Endothelial cell (in vitro differentiated cells): ENCODE measurements at places on chromosomes 1 and 21.

GRCh38 chr1:9841460-9841859 lies 17.7 kb upstream of the CLSTN1 start:
- DNase-seq = no peak

DNA sequence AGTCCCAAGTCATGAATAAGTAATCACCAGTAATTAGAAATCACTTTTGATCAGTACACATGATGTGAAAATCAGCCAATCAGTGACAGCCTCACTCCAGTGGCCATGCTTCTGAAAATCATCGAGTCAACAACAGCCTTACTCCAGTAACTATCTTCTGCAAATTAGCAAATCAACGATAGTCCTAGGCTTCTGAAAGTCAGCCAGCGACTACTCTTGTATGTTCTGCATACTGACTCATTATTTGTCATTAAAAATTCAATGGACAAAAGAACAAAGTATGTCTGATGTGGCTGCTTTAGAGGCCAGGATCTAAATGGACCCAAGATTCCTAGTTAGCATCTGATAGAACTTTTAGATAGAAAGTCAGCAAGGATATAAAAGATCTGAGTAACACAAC lies 102.5 kb downstream of the GPR52 start:
- DNase-seq = no peak

DNA sequence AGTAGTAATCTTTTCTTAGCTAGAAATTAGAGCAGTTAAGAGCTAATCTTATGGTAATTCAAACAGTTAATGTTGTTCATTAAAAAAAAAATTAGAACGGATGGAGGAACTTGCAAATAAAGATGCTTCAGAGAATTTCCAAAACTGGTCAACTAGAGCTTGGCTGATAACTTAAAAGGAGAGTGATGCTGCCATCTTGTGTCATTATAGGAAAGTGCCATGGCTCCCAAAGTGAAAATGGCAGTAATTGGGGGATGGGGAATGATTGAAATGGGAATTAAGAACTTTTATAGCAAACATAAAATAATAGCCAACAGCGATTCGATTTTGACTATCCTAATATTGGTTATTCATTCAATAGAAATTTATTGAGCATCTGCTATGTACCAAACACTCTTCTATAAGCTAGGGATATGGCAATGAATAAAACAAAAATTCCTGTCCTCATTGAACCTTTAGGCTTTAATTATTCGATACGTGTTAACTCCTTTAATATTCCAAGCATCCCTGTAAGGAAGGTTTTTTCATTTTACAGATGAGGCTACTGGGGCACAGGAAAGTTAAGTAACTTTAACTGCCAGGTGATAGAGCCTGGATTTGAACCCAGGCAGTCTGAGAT lies 5.7 kb upstream of the PLPP3 start:
- DNase-seq = peak; percentile 44

GRCh38 chr1:10065344-10065685 lies 32.6 kb downstream of the UBE4B start:
- peak; percentile 7 for DNase-seq

DNA sequence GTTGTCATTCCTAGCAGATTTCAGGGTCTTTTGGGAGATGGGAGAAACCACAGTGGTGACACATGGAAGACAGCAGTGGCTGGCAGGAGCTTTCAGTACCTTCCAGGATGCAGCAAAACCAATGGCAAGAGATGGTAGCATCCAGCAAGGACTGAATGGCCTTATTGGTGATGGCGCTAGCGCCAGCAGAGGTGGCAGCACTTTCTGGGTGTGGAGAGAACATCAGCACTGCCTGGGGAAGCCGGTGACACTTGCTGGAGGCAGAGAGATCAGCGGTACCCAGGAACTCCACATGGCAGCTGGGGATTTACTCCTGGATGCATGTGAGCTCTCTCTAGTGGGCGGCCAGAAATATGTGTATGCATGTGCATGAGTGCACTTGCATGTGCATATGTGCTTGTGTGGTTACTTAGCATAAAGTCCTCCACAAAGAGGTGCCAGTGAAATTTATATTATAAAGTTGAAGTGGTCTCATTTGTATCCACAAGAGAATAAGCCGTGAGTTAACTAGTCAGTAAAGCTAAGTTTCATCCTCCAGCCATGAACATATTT lies 364.7 kb downstream of the LMX1A start:
- no peak for DNase-seq

- no peak for DNase-seq
These were observed 26.9 kb downstream of the PLEKHO1 start for GRCh38 chr1:150176593-150176992.

GRCh38 chr21:40671716-40672115 lies 175.2 kb downstream of the DSCAM start:
- DNase-seq = no peak
